ENCODE measurements at places on chromosomes 1 and 21. TPM values are rescaled to one million over a fixed set of nuclear protein-coding genes. Genes with fewer than 3 reads are reported as not detected.
A peak's percentile ranks its signal among the peaks of the same experiment; 100 is the strongest.

- no peaks in the 10 kb centered on the region for H3K27me3 ChIP-seq
- H3K36me3 ChIP-seq = peaks cover 22% of the 10 kb centered on the region
- H3K27ac ChIP-seq = no peak overlapping the region
- H3K4me1 ChIP-seq = no peaks in the 10 kb centered on the region
Measured at GRCh38 chr1:12372761-12373160, 142.9 kb downstream of the VPS13D start.

- H3K27me3 ChIP-seq = no peaks in the 10 kb centered on the region
- peaks cover 7% of the 10 kb centered on the region for H3K4me1 ChIP-seq
- no peaks in the 10 kb centered on the region for H3K36me3 ChIP-seq
- no peak overlapping the region for H3K27ac ChIP-seq
Measured at GRCh38 chr1:22836850-22837249, 126.2 kb downstream of the EPHB2 start.

- no peak overlapping the region for H3K27ac ChIP-seq
- no peak overlapping the region for H3K4me3 ChIP-seq
- DNase-seq = no peak
- H3K27me3 ChIP-seq = no peaks in the 10 kb centered on the region
Measured at GRCh38 chr1:213123087-213123486, 72.0 kb downstream of the RPS6KC1 start.

DNA sequence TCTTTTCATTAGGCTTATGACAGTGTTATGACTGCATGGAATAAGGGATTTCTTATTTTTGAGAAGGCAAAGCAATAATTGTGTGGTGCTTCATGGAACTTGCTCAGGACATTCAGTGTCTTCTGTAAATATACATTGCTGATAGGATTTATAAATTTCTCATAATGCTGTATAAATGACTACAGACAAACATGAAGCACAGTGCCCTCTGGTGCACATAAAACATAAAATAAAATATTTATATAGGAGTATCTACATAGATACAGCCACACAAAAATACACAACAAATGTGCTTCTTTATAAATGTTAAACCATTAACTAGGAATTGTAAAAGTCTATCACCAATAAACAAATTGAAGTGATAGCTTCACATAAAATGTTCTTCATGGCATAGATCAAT, 24.1 kb downstream of the BRINP3 start:
- H3K27me3 ChIP-seq = no peaks in the 10 kb centered on the region
- H3K27ac ChIP-seq = no peak overlapping the region
- no peaks in the 10 kb centered on the region for H3K36me3 ChIP-seq
- no peak for DNase-seq
- H3K4me1 ChIP-seq = no peaks in the 10 kb centered on the region
- H3K4me3 ChIP-seq = no peak overlapping the region

DNA sequence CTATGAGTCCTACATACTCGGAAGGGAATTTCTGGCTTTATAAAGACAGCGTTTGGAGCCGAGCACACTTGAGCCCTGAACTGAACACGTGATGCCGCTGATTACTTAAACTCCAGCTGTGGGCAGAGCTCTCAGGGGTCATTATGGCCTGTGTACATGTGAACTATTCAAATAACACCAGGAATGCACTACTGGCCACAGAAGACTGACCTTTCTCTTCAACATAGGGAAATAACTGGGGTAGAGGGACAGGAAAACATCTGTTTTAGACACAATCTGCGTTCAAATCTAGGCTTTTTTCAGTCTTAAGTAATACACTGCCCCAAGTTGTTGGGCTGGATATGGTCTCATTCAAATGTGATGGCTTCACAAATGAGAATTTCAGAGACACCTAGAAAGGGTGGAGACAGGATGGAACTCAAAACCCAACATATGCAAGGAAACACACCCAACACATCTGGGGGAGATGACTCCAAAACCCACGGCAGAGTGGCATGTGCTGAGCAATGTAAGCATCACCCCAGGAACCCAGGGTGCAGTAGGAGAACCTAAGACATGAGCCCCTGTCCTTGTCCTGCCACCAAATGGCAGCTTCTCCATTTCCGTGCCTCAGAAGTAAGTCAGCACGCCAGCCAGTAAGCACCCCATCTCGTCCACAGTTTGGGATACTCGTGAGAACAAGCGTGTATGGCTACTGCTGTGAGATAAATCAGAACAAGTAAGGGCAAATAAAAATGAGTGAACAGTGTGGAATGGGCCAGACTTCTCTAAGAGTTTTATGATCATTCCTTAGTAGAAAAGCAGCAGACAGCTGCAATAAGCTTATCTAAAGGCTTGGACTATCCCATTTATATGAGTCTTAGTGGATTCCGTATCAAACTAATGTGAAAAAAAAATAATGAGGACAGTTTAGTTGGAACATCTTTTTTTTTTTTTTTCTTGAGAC, 24.9 kb downstream of the NID1 start:
- H3K4me1 ChIP-seq = no peaks in the 10 kb centered on the region
- no peak for DNase-seq
- no peak overlapping the region for H3K27ac ChIP-seq

- no peaks in the 10 kb centered on the region for H3K36me3 ChIP-seq
- no peaks in the 10 kb centered on the region for H3K4me1 ChIP-seq
- H3K27ac ChIP-seq = no peak overlapping the region
- no peak for DNase-seq
Measured at GRCh38 chr1:29356663-29357062, 120.3 kb downstream of the PTPRU start.

- H3K4me1 ChIP-seq = peaks cover 11% of the 10 kb centered on the region
- H3K27me3 ChIP-seq = no peaks in the 10 kb centered on the region
Measured at GRCh38 chr1:28883242-28883616, 31.1 kb upstream of the EPB41 start.

GRCh38 chr1:222890716-222891115, 75.9 kb downstream of the DISP1 start:
- no peak overlapping the region for H3K4me3 ChIP-seq
- no peak overlapping the region for H3K27ac ChIP-seq
- no peaks in the 10 kb centered on the region for H3K27me3 ChIP-seq
- DNase-seq = no peak

GRCh38 chr21:43268804-43269186, 100.0 kb downstream of the CRYAA start:
- no peaks in the 10 kb centered on the region for H3K27me3 ChIP-seq
- no peak overlapping the region for H3K4me3 ChIP-seq
- H3K27ac ChIP-seq = no peak overlapping the region
- H3K36me3 ChIP-seq = no peaks in the 10 kb centered on the region

- H3K27ac ChIP-seq = no peak overlapping the region
- peaks cover 7% of the 10 kb centered on the region for H3K4me1 ChIP-seq
- H3K27me3 ChIP-seq = no peaks in the 10 kb centered on the region
- no peak overlapping the region for H3K4me3 ChIP-seq
- DNase-seq = peak; percentile 45
Measured at GRCh38 chr1:42756956-42757891, 9.6 kb downstream of the P3H1 start.

- H3K4me1 ChIP-seq = no peaks in the 10 kb centered on the region
- H3K36me3 ChIP-seq = no peaks in the 10 kb centered on the region
- no peak overlapping the region for H3K4me3 ChIP-seq
Measured at GRCh38 chr1:82899017-82899416, 1098.3 kb downstream of the ADGRL2 start.

GRCh38 chr1:2857521-2857920, 56.0 kb upstream of the TTC34 start:
- H3K4me3 ChIP-seq = no peak overlapping the region
- DNase-seq = no peak
- H3K27me3 ChIP-seq = peaks cover 15% of the 10 kb centered on the region

- H3K4me3 ChIP-seq = no peak overlapping the region
- no peak for DNase-seq
- no peaks in the 10 kb centered on the region for H3K27me3 ChIP-seq
- H3K4me1 ChIP-seq = no peaks in the 10 kb centered on the region
Measured at GRCh38 chr1:175725684-175726083, 17.7 kb downstream of the TNR start.

DNA sequence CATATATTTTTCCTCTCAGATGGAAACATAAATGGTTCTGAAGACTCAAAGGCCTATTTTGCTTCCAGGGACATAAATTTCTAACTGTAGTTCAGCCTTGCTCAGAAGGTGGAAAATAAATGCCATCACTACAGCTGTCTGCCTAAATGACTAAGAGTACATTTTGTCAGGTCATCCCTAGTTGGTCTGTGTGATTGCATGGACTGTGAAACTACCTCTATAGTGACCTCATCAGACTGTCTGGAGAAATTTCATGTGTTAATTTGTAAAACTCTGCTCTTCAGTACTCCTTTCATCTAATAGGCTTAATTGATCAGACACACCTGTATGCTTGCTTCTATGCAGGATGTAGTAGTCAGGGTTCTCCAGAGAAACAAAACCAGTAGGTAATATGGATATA, 886.9 kb downstream of the AMY1C start:
- no peak for DNase-seq
- no peaks in the 10 kb centered on the region for H3K36me3 ChIP-seq
- no peaks in the 10 kb centered on the region for H3K4me1 ChIP-seq
- no peak overlapping the region for H3K27ac ChIP-seq

DNA sequence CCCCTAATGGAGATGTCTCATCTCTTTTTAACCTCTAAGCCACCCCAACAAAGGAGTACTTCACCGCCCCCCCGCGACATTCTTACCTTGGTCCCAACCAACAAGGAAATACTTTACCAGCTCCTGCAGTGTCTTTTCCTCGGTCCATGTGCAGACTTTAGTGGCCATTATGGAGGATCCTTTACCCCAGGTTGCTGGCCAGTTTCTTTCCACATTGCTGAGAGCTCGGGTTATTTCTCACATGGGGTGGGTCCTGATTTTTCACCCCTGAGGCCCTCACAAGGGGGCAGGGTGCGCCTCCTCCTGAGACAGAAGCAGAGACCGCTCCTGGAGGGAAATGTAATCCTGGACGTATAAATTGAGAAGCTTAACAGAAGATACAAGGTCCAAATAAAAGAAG, 3.0 kb upstream of the AADACL3 start:
- no peaks in the 10 kb centered on the region for H3K4me1 ChIP-seq
- H3K27ac ChIP-seq = no peak overlapping the region
- H3K4me3 ChIP-seq = no peak overlapping the region
- H3K27me3 ChIP-seq = no peaks in the 10 kb centered on the region

DNA sequence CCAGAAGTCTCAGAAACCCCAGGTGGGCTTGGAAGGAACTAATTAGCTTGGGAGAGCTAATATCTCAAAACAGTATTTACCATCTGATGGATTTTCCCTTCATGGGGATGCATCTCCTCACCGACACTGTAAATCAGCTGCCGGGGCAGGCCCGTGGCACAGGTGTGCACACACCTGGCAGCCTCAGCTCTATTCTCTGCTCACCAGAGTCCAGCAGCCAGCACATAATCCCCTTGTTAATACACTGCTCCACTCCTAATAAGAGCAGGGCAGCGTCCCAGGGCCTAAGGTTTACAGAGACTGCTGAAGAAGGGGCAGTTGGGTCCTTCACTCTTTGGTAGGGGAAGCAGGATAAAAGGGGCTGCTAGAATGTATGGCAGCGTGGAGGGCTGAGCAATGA, 200.0 kb downstream of the TOMM20 start:
- no peak overlapping the region for H3K27ac ChIP-seq
- DNase-seq = no peak
- no peak overlapping the region for H3K4me3 ChIP-seq
- H3K4me1 ChIP-seq = peaks cover 23% of the 10 kb centered on the region
- no peaks in the 10 kb centered on the region for H3K27me3 ChIP-seq

DNA sequence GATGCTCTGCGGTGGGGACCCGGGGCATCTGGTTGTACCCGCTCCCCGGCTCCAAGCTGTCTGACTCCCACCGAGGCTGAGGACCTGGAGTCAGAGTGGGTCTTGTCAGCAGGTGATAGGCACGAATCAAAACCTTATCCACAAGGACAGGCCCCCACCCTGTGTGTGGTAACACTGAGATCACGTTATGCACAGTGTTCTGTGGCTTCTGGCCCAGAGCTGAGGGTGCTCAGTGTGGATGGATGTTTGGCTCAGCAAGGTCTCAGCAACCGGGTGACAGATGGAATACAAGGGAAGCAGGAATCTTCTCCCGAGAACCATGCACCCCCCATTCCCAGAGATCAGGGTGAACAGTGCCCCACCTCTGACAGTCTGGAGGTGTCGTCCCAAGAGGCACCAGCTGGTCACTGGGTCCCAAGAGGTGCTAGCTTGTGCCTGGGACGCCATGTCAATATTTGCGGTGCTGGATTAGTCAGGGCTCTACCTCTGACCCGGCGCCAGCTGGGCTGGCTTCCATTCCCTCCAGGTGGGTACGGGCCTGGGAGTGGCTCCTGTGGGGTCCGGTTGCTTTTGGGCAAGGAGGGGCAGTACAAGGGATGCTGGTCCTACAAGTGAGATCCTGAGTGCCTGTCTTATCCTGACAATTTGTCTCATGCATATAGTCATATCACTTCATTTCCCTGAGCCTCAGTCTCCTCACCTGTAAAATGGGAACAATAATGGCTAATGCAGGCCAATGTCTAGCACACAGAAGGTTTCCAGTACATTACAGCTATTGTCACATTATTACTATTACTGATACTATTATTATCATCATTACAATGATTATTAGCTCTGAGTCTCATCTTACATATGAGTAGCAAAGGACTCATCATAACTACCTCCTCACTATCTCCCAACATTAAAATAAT, 957 bp downstream of the CAPN9 start:
- no peak for DNase-seq
- no peak overlapping the region for H3K4me3 ChIP-seq
- no peak overlapping the region for H3K27ac ChIP-seq
- H3K36me3 ChIP-seq = no peaks in the 10 kb centered on the region

DNA sequence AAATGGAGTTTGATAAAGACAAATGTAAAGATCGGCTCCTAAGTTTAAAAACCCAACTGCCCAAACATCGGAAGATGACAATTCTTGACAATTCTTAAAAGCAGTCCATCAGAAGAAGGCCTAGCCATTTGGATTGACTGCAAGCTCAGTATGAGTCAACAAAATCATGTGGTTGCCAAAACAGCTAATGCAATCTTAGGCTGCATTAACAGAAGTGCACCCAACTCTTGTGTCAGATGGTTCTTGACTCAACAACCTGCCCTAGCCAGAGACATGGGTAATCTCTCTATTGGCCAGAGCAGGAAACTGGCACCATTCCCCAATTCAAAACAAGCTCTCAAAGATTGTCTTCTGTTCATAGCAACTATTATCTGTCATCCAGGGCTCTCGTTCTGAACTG, 9.9 kb upstream of the NCF2 start:
- H3K4me3 ChIP-seq = no peak overlapping the region
- no peaks in the 10 kb centered on the region for H3K4me1 ChIP-seq
- H3K27me3 ChIP-seq = no peaks in the 10 kb centered on the region
- no peaks in the 10 kb centered on the region for H3K36me3 ChIP-seq

- DNase-seq = no peak
- no peaks in the 10 kb centered on the region for H3K36me3 ChIP-seq
- no peaks in the 10 kb centered on the region for H3K27me3 ChIP-seq
- no peaks in the 10 kb centered on the region for H3K4me1 ChIP-seq
Measured at GRCh38 chr1:101150670-101151069, 86.1 kb upstream of the S1PR1 start.

GRCh38 chr1:246063013-246063616, 444.0 kb downstream of the SMYD3 start:
- H3K27ac ChIP-seq = no peak overlapping the region
- H3K27me3 ChIP-seq = no peaks in the 10 kb centered on the region
- H3K4me3 ChIP-seq = no peak overlapping the region
- peaks cover 8% of the 10 kb centered on the region for H3K4me1 ChIP-seq
- no peaks in the 10 kb centered on the region for H3K36me3 ChIP-seq
- no peak for DNase-seq

AMY1C gene
- total RNA-seq = not detected

SH2D5 gene
- total RNA-seq = 0.06 TPM

KIF21B gene
- 2.8 TPM for total RNA-seq

CCDC27 gene
- total RNA-seq = not detected

L1TD1 gene
- 0.71 TPM for total RNA-seq

CFHR2 gene
- not detected for total RNA-seq
